ENCODE measurements at places on chromosomes 2 and 18.

DNA sequence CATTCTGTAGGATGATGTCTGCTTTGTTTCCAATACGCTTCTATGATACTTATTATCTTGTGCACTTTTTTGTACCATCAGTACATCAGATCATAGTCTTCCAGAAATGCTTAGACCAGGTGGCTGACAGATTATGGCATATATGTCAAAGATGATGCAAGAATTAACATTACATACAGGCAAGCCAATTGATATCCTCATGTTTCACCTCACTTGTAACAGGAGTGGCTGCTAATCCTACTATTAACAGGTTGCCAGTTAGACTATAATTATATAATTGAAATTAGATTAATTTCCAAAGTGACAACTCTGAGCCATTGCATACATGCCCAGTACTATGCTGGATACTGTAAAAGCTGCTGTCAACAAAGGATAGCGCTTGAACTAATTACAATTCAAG lies 77.2 kb downstream of the TLK1 start:
- DNase-seq, result no peak

DNA sequence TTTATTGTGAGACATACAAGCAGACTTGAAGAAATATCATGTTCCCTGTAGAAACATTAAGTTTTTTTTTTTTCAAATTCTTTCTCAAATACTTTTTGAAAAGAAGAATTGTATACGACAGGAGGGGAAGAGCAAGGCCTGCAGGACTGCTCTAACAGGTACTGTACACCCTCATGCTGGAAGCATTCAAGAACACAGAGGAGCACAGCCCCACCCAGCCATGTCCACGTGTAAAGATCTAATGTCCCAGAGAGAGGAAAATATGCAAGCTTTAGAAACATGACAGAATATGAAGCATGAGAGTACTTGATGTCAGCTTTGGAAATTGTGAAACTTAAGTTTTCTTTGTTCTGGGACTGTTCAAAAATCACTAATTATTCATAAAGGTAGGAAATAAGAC lies 191.6 kb downstream of the TTC32 start:
- DNase-seq, result no peak

DNA sequence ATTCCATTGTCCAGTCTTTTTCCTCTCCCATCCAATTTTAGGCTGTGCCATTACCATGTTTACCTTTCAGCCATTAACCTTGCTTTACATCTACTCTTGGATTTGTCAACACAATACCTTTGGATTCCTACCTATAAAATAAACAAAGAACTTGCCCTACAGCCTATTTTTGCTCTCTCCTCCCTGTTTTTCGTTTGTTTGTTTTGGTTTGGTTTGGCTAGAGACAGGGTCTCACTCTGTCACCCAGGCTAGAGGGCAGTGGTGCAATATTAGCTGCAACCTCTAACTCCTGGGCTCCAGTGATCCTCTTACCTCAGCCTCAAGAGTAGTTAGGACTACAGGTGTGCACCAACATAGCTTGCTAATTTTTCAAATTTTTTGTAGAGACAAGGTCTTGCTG lies 76.1 kb downstream of the SP100 start:
- DNase-seq, result no peak

- DNase-seq, result no peak
These were observed 232.6 kb upstream of the SKOR2 start for GRCh38 chr18:47484068-47484467.

DNA sequence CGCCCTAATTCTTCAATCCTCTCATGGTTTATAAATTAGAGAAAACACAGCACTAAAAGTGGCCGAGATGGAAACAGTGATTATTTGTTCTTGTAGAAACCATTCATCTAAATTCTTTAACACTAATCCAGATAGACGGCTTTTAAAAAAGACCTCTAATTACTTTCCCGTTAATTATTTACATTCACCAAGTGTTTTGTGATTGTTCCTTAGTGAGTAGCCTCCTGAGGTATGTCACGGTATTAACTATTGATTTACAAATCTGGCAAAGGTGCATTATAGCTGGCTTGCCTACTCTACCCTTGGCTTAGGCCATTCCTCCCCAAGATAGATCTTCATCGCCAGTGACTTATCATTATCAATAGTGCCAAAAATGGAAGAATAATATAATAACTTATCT lies 436.4 kb upstream of the ST6GAL2 start:
- no peak for DNase-seq

GRCh38 chr18:43022874-43023273 lies 92.6 kb downstream of the RIT2 start:
- no peak for DNase-seq

DNA sequence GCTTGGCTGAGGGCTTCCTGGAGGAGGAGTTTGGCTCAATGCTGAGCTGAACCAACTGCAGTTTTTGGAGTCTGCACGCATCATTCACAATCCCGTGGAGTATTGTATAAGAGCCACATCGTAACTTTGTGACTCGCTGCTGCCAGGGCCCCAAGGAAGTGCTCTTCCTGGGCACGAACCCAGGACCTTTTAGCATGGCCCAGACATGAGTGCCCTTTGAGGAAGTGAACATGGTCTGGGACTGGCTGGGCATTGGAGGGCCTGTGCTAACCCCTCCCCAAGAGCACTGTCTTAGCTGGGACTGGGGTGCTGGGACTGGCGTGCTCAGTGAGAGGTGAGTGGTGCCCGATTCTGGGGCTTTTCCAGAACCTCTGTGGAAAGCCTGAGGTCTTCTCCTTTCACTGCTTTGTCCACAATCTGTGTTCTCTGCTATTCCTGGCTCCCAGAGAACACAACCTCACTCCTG lies 88.6 kb downstream of the LIPG start:
- no peak for DNase-seq

- DNase-seq, result peak; percentile 77
These were observed 63.9 kb upstream of the TUBA3E start for GRCh38 chr2:130261970-130262760.

GRCh38 chr18:22169011-22169888 lies at the start of gene GATA6:
TSS of gene GATA6 (plus strand) at chr18:22169589. CDS start at chr18:22171145, 1,556 bp downstream.
- DNase-seq, result peak; percentile 69

DNA sequence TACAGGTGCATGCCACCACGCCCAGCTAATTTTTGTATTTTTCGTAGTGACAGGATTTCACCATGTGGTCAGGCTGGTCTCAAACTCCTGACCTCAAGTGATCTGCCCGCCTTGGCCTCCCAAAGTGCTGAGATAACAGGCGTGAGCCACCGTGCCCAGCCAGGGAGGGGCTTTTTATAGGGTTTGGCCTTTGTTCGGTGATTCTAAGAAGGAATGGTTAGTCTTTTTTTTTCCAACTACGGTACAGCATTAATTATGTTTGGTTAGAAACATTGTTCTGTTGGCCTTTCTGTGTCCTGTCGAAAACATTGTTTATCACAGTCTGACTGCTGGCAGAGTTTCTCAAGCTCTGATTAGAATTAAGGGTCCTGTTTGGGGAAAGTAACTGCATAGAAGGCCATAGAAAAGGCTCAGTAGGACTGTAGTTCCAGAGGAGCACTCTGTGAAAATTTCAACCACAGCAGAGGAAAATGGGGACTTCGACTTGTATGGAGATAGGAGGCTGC lies 19.3 kb upstream of the SMCHD1 start:
- no peak for DNase-seq

DNA sequence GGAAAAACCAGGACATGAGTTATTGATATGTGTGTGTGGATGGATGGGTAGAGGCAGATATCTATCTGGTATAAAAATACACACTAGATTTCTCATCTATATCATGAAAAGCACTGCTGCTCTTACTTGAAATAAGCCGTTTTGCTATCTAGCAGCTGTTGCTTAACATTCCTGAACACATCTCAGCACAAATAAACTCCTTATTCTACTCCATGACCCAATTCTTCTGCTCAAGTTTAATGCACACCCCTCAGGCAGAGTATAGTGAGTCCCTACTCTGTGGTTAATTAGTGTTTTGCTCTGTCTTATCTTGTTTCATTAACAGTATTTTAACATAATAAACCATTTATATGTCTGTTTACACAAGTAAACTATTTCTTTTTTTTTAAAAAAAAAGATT lies 134.2 kb downstream of the CBLN2 start:
- DNase-seq, result no peak

DNA sequence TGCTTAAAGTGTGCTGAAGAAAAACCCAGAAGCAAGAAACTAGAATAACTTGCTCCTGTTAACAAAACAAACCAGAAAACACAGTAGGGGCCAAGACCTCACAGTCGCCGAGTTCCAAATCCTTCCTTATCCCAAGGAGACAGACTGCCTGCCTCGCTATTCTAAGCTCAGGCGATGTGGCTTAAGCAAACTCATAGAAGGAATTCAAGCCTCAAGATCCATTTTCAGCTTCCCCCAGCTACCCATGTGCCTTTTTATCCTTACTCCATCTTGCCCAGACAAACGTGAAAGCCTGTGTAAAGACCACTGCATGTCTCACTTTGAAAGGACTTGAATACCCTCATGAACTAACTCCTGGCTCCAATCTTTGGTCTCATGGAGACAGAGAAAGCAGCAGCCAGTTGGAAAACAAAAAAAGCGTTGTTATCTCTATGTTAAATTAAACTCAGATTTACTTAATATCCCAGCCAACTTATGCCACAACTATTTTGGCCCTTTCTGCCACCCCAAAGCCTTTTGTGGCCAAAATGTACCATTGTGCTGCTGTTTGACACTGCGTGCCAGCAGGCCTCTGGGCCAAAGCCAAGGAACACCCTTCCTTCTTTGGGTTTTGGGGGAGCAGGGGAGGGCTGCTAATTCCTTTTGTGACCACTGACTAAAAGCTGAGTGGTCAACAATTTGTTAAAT lies 123.2 kb upstream of the FZD5 start:
- no peak for DNase-seq

DNA sequence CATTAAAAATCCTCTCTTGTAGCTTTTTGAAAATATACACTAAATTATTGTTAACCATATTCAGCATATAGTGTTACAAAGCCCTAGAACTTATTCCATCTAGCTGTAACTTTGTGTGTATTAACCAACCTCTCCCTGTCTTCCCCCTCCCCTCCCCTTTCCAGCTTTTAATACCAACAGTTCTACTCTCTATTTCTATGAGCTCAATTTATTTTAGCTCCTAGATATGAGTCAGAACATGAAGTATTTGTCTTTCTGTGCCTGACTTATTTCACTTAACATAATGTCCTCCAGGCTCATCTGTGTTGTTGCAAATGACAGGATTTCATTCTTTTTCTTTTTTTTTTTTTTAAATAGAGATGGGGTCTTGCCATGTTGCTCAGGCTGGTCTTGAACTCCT lies 45.1 kb downstream of the GPD2 start:
- no peak for DNase-seq

- no peak for DNase-seq
These were observed 30.7 kb downstream of the METTL8 start for GRCh38 chr2:171402906-171403580.
